ENCODE measurements at places on chromosomes 7 and 10. TPM values are rescaled to one million over a fixed set of nuclear protein-coding genes. Genes with fewer than 3 reads are reported as not detected.

BTBD16 gene
- 0.39 TPM for polyA plus RNA-seq

DNA sequence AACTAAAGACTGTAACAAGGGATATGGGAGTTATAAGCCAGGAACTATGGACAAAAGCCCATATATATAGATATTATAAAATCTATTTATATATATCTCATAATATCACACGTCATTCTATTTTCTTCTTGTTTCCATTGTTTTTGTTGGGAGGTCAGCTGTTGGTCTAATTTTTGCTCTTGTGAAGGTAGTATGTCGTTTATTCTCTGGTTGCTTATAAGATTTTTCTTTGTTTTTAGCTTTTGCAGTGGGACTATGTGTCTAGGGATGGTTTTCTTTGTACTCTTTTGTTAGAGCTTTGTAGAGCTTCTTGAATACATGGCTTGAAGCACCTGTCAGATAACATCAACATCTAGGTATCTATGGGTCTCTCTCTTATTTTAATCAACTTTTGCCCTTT lies 14.0 kb downstream of the ARL4A start:
- no peak for DNase-seq

DNA sequence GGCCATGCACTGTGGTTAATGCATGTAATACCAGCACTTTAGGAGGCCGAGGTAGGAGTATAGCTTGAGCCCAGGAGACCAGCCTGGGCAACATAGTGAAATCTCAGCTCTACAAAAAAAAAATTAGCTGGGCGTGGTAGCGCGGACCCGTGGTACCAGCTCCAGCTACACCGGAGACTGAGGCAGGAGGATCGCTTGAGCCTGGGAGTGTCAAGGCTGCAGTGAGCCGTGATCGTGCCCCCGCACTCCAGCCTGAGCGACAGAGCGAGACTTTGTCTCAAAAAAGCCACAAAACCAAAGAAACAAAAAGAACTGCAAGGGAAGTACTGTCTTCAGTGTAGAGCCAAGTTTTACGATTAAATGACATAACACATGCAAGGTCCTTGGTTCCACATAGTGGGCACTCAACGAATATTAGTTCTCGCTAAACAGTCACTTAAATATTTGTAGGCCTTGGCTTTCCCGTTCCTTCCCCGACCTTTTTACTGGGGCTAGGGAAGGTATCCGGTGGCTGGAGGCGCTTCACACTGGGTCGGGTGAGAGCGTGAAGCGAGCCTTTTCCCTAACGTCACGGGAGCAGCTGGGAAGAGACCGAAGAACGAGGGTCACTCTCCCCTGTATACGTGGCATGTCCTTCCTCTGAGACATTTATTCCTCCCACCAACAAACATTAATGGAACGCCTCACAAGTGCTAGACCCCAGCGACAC lies 993 bp upstream of the SND1 start:
- no peak for DNase-seq

DNA sequence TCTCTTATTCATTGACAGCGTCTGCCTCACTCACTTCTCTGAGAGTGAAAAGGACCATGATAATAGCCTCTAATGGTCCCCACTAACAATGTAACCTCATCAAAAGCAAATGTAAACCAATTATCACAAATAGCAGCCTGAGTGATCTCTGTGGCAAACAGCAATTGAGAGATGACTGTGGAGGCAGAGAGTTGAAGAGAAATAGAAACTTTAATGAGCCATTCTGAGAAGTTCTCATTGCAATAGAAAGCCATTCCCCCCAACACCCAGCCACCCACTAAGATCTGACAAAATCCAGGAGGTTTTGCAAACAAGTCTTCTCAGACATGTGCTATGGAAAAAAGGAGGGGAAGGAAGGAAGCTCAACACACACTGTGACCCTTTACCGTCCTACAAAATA lies 44.2 kb upstream of the RNF148 start:
- DNase-seq = no peak
